Caco-2 (cell line): ENCODE measurements at places on chromosomes 7 and 10.

DNA sequence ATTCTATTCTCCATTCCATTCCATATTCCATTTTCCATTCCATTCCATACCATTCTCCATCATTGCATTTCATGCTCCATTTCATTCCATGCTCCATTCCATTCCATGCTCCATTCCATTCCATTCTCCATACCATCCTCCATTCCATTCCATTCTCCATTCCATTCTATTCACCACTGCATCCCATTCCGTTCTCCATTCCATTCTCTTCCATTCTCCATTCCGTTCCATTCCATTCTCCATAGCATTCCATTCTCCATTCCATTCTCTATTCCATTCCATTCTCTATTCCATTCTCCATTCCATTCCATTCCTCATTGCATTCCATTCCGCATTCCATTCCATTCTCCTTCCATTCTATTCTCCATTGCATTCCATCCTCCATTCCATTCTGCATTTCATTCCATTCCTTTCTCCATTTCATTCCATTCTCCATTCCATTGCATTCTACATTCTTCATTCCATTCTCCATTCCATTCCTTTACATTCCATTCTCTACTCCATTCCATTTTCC is 84.0 kb downstream of the NSUN6 start:
- H3K4me1 ChIP-seq, result no peaks in the 10 kb centered on the region
- H3K4me3 ChIP-seq, result no peak overlapping the region
- no peaks in the 10 kb centered on the region; the same call in 1 of the 2 replicates for H3K36me3 ChIP-seq

GRCh38 chr7:130938661-130939060 is 204.7 kb upstream of the KLF14 start:
- DNase-seq, result no peak
- no peak overlapping the region for H3K27ac ChIP-seq
- no peak overlapping the region for H3K4me3 ChIP-seq
- no peaks in the 10 kb centered on the region for H3K27me3 ChIP-seq

DNA sequence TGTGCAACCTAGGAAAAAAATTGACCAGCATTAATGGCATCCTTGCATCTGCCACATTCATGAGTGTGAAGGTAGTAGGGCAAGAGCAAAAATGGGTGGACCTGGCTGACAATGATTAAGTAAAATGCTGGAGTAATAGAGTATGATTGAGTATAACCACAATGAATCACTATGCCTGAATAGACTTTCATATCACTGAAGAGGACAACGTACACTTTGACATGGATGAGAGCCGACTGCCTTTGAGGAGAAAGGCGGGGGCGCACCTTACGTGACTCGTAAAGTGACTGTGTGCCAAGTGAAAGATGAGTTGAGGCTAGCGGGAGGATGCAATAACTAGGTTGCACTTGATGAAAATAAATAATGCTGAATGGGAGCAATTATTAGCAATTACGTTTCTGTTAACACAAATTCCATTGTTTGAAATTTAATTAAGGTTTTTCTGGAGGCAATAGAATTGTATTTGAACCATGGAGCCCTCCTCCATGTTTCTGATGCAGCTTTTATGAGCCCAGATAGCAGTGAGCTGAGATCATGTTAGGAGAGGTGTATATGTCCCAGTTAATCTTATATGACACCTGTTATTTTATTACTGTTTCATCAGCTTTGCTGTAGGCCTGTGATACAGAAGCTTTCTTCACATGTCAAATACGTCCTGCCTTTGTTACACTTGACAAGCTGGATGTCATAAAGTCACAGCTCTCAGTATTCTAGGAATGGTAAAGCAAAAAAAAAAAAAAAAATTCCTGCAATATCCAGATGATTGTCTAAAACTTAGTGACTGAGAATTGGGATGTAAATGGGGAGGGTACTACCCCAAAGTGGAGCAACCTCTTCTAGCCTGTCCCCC is 596.5 kb downstream of the NXPH1 start:
- no peak overlapping the region for H3K4me3 ChIP-seq
- no peak for DNase-seq
- H3K4me1 ChIP-seq, result no peaks in the 10 kb centered on the region
- no peaks in the 10 kb centered on the region for H3K36me3 ChIP-seq
- H3K27ac ChIP-seq, result no peak overlapping the region

DNA sequence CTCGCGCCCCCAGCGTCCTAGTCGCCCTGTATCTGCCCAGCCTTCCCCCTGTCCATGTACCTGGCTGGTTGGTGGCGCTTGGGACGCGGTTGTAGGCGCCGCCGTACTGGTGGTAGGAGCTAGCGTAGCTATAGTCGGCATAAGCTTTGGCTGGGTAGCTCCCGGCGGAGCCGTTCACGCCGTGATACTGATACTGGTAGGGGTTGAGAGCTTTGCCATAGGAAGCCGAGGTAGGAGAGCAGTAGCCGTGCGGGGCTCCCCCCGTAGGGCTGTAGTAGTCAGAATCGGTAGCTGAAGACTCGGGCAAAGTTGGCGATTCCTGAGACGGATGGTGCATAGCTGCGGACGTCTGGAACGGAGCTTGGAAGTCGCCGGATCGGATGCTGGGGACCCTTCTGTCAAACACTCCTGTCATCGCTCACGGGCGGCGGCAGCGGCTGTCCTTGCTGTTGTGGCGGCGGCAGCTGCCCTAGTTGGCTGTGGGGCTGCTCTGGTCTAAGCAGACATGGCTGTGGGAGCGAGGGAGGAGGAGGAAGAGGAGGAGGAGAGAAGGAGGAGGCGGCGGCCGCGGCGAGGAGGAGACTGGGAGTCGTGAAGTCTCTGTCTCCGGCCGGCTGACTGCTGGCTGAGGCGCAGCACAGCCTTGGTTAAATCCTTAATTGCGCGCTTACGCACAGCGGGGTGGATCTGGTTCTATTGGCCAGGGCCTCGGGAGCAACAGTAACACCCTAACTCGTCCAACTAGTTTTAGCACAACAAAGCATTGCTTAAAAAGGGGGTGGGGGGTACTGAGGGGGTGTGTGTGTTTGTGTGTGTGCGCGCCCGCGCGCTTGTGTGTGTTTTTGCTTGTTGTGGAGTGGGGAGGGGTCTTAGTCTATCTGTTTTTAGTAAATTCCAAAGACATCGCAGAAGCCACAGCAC is at the start of gene DLX5:
DLX5 (minus strand) TSS at position 623 of the 921 bp plus-strand sequence; CDS start at position 415, 208 bp downstream.
- H3K27ac ChIP-seq, result no peak within 1 kb of the TSS
- no peaks in the 10 kb centered on the region; the same call in 1 of the 2 replicates for H3K27me3 ChIP-seq
- peak within 1 kb of the TSS; percentile 28 for H3K4me3 ChIP-seq

GRCh38 chr7:13050703-13051102 is 363.3 kb downstream of the ARL4A start:
- H3K4me3 ChIP-seq, result no peak overlapping the region
- H3K36me3 ChIP-seq, result no peaks in the 10 kb centered on the region
- H3K27me3 ChIP-seq, result no peaks in the 10 kb centered on the region
- H3K4me1 ChIP-seq, result peaks cover 26% of the 10 kb centered on the region
- DNase-seq, result no peak

- no peak for DNase-seq
- H3K36me3 ChIP-seq, result no peaks in the 10 kb centered on the region
- H3K27ac ChIP-seq, result no peak overlapping the region
- H3K4me3 ChIP-seq, result no peak overlapping the region
- H3K4me1 ChIP-seq, result no peaks in the 10 kb centered on the region
These were observed 50.5 kb upstream of the HBP1 start for GRCh38 chr7:107118109-107118900.

DNA sequence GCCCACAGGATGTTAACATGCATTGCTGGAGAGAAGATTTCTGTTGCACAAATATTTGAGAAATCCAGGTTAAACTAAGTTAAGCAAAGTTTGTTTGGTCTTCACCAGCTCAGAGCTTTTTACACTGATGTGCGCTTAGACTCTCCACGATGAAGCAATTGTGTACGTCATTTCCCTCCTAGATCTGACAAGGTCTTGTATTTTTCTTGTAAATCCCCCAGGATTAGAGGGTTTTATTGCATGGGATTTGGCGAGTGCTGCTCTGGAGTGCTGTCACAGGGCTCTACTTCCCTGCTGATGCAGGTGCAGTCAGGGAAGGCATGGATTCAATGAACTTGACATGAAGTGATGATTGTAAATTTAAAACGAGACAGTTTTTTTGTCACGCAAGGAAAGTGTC is 173.3 kb downstream of the PDE1C start:
- no peak overlapping the region for H3K4me3 ChIP-seq
- peaks cover 6% of the 10 kb centered on the region; the same call in 1 of the 2 replicates for H3K4me1 ChIP-seq
- H3K27me3 ChIP-seq, result no peaks in the 10 kb centered on the region
- no peak overlapping the region for H3K27ac ChIP-seq
- DNase-seq, result no peak

GRCh38 chr7:26284995-26285632 is 6.5 kb upstream of the SNX10 start:
- no peaks in the 10 kb centered on the region for H3K36me3 ChIP-seq
- no peak overlapping the region for H3K27ac ChIP-seq
- peak; percentile 55 for DNase-seq
- H3K4me3 ChIP-seq, result no peak overlapping the region
- no peaks in the 10 kb centered on the region for H3K27me3 ChIP-seq

GRCh38 chr7:41051535-41051934 is 651.4 kb downstream of the INHBA start:
- H3K27ac ChIP-seq, result no peak overlapping the region
- H3K36me3 ChIP-seq, result no peaks in the 10 kb centered on the region
- no peak for DNase-seq
- H3K4me1 ChIP-seq, result no peaks in the 10 kb centered on the region
